Fibroblast of lung (primary cell): ENCODE measurements at places on chromosomes 1 and 21.

- no peak for DNase-seq
Measured at GRCh38 chr1:168031198-168031597, 94.3 kb upstream of the MPC2 start.

GRCh38 chr1:106986603-106987002 lies 69.9 kb upstream of the PRMT6 start:
- DNase-seq: no peak

DNA sequence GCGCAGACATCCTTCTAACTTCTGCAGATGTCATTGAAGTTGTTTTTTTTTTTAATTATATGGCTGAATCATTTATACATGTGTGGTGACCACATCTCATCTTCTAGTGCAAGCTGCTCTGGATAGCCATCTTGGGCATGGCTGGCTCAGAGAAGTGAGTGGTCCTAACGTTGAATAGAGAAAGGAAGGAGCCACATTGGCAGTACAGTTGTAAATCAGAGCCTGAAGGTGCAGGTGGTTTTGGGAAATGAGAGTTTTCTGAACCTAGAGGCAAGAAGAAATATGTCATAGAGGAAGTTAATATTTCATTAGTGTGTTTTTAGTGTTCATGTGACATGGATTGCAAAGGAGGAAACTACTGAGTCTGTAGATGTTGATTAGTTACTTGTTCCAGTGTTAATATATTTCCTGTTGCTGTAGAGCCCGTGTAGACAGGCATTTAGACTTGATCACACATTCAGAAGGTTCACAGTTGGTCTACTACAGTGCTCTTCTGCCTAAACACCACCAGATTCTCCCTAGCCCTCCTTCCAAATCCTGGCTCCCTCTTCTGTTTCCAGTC lies 163.7 kb downstream of the ROR1 start:
- DNase-seq: no peak

GRCh38 chr1:6105218-6105679 lies 59.6 kb downstream of the KCNAB2 start:
- DNase-seq: no peak

- DNase-seq: no peak
Measured at GRCh38 chr1:203133970-203134725, 6.6 kb downstream of the ADORA1 start.

DNA sequence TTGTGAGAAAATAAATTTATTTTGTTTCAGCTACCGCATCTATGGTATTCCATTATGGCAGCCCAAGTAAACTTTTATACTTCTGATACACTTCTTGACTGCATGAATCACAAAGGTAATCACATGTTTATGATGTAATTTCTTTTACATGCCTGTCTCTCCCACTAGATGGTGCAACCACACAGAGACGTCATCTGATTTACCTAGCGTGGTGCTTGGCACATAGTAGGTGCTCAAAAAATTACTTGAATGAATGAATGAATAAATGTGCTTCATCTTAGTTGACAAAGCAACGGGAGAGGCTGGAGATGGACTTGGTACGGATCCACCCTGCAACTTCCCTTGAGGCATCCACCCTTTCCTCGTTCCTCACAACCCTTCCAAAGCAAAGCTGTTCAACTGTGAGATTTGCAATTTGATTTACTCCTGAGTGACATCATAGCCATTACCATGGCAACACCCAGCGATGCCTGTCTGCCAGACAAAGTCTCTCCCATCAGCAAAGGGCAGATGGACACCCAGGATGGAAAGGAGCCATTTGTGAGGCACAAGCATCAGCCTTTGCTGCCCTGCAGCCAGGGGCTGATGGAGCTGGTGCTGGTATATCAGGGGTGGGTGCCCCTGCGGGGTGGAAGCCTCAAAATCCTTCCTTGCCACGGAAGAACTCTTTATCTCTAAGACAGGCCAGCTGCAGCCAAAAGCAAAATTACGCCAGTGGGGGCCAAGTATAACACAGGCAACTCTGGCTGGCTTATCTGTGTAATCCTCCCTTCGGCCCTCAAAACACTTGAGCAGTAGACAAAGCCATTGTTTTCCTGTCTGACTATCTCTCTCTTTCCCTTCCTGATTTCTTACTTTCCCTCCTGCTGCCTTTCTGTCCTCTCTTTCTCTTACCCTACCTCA lies 18.9 kb upstream of the VWA5B1 start:
- DNase-seq: no peak

GRCh38 chr1:5423109-5423508 lies 569.1 kb downstream of the NPHP4 start:
- no peak for DNase-seq

GRCh38 chr21:29708401-29708800 lies 231.4 kb downstream of the GRIK1 start:
- DNase-seq: no peak

DNA sequence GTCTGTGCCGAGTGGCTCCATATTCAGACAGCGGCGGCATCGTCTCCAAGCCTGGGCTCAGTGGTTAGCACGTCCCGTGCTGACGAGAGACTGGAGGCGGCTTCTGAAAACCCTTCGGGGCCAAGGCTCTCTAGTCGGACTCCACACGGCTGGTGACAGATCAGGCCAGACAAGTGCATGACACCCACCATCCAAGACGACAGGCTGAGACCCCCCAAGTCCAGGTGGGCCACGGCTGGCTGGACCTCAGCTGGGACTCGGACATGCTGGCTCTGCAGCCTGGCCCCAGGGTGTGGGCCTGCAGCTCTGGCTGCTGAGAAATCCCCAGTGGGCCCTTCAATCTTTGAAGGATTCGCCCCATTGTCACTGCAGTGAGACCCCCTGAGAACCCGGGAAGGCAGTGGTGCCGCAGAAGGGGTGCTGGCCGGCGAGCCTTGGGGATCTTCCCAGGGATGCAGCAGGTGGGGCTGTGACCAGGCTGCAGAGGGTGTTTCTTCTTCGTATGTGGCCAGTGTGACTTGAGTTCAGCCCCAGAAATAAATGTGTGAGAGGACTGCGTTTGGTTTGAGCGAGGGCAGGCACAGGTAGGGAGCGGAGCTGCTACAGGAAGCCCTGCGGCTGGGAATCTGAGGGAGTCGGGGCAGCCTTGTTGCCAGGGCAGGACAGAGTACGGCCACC lies 15.9 kb upstream of the SLC19A1 start:
- DNase-seq: no peak

DNA sequence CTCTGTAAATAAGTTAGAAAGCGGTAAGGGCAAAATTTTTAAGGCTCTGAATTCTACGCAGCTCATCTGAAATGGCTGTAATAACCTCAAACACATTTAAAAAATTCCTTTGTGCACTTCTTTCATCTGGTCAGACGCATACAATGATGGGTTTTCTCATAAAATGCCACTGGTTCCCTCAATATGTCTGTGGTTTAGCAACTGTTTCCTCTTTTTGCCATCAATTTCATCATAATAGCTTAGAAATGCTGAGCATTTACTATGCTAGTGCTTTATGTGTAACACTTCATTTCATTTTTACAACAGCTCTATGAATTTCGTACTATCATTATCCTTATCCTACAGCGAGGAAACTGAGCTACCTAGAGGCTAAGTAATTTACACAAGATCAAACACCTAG lies 35.3 kb upstream of the DMRTA2 start:
- peak; percentile 9 for DNase-seq

DNA sequence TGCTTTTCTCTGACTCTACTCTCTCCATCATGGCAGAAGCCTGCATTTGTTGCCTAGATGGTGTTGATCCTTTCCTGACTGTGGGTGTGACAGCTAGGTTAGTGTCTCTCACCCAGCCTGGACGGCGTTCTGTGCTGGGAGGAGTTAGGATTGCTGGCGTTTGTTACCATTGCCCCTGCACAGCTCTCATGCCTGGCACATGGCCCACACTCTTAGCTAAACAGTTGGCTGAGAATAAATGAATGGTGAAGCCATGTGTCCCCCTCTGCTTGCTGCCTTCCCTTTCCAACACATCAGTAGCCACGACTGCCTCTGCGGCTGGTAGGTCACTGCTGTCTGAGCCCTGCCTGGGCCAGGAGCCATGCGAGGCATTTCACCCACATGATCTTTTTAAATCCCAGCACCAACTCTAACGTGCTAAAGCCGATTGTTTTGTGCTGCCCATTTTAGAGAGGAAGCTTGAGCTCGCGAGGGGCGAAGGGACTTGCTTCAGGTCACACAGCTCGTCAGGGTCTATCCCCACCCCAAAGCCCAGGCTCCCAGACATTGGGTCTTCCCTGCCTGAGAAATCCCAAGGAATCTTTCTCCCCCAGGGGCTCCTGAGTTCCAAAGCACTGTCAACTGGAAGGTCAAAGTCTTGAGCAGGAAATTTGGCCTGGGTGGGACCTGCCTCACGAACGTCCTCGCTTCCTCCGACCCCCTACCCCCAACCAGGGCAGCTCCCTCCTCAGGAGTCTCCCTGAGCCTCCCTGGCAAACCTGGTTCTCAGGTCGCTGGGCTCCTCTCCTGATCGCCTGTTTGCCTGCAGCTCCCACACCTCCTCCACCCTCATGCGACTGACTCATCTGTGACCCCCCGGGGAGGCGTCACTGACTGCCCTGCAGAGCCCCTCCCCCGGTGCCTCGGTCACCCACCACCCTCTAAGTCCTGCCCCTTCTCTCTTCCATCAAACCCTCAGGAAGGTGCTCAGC lies 271.7 kb upstream of the C1orf174 start:
- no peak for DNase-seq
